ENCODE measurements at places on chromosomes 5 and 9.

DNA sequence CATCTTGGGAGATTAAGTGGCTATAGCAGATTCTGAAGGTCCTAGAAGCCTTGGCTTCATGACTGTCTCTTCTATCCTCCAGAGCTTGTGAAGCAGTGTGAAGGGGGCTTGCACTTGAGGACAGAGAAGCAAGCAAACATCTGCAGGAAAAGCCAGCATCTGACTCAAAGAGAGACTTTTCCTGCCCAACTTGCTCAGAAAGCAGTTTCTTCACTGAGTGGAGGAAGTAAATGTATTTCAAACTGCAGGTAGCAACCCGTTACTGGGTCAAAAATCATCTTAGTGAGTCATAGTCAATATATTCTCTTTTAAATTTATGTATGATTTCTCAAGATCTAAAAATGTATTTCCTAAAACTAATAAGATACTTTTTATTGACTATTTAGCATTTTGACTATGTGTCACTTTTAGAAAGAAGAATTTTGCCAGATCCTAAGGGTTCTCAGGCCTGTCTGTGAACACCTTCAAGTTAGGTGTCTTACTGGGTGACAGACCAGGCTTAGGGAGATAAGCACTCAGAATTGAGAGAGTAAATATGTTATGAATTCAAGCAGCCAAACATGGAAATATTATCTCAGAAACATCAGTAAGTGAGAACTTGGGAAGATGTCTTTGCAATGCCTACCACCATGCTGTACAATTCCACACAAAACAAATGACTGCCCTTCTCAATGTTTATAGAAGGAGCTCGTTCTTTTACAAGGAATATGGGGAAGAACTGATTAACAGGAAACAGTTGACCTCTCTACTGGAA, 72.6 kb upstream of the DMAC1 start:
- no peak for DNase-seq

DNA sequence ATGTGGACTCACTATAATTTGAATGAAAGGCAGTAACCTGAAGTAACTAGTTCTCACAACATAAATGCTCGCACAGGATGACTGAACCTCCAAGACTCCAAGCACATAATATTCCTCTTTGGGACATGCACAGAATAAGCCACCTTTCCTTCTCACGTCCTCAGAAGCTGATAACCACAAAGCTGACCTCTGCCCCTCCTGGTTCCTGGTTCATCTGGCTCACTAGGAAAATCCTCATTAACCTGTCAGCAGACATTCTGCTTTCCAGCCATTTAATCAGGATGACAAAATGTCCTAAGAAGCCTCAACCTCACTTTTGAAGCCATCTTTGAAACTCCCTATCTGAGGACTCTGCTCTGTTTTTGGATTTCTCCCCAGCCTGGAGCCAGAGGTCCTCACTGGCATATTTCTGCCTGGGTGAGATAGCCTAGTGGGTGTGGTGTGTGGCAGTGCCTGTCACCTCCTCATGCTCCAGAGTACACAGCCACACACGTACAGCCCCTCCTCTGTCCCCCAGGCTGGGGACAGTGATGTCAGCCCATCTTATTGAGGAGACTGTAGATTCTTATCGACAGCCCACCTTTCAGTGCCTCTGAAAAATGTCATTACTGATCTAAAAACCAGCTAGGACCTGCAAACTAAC, 10.3 kb downstream of the ANKH start:
- no peak for DNase-seq

DNA sequence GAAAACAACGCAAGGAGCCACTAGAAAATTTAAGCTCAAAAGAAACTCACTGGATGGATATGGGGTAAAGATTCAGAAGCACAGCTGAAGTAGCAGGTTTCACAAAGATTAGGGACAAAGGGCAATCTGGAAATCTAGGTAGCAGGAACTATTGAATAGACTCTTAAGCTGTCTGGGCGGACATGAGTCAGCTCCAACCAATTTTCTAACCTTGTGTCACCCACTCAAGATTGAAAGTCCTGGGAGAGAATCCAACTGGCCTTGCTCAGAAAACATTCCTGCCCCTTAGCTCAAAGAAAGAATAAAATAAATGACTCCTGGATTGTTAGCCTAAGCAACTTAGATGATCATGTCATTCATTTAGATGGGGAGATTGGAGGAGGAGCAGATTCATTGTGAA, 69.2 kb downstream of the STK32A start:
- no peak for DNase-seq

DNA sequence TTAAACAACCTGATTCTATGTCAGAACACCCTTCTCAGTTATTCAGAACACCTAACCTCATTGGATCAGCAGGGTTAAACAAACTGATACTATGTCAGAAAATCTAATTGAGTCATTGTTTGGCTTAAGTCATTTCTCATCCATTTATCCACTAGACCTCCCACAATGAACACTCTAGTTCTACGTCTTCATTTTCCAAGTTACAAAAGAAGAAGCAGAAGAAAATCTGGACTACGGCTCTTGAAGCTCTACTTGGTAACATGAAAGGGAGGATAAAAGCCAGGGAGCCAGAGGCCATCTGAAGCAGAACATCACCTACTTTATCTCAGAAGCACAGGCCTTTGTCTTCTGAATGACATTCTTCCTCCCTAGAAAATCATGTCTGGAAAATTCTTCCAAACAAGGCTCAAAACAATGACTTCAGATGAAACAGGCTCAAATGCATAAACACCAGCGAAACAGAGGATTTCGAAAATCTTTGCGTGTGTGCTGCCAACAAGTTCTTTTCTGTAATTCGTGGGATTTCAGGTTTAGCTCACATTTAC, 35.4 kb upstream of the TGFBI start:
- no peak for DNase-seq

DNA sequence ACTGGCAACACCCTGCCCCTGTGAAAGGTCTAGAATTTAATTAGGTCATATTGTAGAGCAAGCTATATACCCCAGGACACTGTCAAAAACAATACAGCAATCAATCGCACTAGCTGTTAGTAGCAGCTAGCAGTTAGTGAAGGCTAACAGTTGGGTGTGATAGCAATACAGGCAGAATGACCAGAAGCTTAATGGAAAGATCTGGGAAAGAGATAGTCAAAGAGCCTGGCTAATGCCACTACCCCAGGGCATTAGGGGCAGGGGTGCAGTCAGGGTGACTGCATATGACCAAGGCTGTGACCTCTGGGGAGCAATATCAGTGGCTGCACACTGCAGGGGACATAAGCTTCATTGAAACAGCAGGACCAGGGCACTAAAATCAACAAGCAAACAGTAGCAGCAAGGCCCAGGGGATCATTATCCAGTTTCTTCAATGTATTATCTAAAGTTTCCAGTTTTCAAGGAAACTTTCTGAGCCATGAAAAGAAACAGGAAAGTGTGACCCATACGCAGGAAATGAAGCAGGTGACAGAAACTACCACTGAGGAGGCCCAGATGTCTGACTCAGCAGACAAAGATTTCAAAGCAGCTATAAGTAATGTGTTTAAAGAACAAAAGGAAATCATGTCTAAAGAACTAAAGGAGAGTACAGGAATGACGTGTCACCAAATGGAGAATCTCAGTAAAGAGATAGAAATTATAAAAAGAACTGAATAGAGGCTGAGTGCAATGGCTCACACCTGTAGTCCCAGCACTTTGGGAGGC, 82.4 kb downstream of the ZNF354C start:
- DNase-seq = no peak

DNA sequence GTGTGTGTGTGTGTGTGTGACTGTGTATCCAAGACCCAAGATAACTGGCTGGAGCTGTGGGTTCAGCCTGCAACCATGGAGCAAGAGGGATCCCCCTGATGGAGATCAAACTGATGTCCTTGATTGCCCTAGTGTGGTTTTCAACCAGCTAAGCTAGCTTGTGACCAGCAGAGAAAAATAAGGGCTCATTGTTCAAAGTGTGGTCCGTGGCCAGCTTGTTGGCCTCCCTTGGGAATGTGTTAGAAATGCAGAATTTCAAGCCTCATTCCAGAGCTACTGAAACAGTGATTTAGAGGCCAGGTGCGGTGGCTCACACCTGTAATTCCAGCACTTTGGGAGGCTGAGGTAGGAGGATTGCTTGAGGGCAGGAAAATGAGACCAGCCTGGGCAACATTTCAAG, 79.9 kb downstream of the ACER2 start:
- no peak for DNase-seq

- DNase-seq = no peak
Observed at GRCh38 chr5:176770431-176770830, 39.9 kb upstream of the UNC5A start.

GRCh38 chr5:24923400-24923799, 278.6 kb upstream of the CDH10 start:
- DNase-seq = no peak

DNA sequence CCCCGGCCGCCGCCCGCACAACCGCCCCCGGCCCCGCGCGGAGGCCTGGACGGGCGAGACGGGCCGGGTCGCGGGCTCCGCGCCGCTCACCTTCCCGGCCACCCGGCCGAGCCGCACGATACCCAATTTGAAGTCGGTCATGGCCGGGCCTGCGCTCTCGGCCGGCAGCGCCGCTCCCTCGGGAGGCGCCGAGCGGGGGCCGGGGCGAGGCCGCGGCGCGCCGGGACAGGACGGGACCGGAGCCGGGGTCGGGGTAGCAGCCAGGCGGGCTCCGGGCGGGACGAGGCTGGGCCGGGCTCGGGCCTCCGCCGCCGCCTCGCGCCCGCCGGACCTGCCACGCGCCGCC, 216 bp downstream of the ZMYND19 start:
- no peak for DNase-seq

DNA sequence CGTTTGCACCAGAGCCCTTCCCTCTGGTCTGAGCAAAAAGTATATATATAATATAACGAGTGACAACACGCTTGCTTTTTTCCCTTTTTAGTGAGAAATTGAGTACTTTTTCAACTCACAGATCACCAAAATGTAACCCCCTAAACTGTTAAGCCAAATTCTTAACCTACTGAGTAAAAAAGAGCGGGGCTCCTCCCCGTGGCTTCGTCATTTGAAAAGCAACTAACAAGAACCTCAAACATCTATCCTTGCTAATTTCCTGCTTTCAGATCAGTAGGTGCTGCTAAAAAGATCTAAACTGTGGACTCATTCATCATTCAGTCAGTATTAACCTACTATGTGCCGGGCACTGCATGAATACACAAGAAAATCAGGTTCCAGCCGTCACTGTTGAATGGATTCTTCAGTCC, 1.0 kb upstream of the PTBP3 start:
- no peak for DNase-seq

- DNase-seq = no peak
Observed at GRCh38 chr5:32935283-32935682, 224.2 kb downstream of the NPR3 start.

DNA sequence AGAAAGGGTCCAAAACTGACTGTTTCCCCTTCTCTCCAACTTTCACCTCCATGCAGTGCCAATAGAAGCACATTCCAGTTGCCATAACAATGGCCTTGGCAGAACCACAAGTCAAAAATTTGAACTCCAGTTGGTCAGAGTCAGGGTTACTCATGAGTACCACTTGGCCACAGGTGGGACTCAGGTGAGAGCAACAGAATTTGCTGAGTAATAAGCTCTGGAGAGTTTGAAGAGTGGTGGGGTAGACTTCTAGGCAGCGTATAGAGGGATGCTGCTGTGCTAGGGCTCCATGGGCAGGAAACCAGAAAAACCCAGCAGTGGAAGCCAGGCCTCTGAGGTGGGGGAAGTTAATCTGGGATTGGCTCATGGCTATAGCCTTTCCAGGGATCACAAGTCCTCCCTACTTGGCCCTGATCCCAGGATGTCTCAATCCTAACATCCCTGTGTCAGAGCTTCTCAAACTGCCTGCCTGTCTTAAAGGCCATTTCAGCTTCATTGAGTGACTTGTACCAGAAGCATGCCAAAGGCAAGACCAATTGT, 30.2 kb downstream of the SNX18 start:
- no peak for DNase-seq

GRCh38 chr9:109251080-109251775, 69.6 kb downstream of the EPB41L4B start:
- DNase-seq = no peak

- DNase-seq = no peak
Observed at GRCh38 chr9:102049586-102050246, 311.3 kb upstream of the GRIN3A start.

- DNase-seq = no peak
Observed at GRCh38 chr9:91177081-91177480, 184.6 kb downstream of the AUH start.

DNA sequence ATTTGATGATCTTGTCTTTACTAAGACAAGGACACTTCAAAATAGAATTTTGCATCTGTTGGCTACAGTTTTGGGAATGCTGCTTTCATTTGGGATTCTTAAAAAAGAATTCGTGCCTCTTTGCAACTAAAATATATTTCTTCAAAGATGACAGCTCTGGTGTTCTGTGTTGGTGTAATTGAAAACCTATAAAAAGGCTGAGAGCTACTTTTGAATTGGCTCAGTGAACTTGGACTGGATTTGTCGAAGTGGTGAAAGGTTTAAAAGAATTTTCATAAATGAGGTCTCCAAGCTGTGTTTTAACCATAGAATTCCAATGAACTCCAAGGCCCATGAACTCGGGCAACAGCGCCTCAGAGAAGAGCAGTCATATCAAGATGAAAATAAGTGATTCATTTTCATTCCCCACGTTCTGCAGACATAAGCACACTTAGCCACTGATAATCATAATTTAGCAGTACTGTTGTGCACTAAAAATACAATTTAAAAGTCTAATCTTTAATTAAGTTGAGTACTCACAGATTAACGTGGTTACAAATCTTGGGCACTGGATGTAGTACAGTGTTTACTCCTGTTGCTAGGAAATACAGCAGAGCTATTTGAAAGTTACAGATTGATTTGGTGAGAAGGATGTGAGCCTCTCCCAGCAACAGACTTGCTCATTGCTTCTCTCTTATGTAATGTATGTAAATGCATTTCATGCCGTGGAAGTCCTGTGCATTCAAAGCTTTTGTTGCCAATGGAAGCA, 10.9 kb downstream of the SNCAIP start:
- DNase-seq = no peak

DNA sequence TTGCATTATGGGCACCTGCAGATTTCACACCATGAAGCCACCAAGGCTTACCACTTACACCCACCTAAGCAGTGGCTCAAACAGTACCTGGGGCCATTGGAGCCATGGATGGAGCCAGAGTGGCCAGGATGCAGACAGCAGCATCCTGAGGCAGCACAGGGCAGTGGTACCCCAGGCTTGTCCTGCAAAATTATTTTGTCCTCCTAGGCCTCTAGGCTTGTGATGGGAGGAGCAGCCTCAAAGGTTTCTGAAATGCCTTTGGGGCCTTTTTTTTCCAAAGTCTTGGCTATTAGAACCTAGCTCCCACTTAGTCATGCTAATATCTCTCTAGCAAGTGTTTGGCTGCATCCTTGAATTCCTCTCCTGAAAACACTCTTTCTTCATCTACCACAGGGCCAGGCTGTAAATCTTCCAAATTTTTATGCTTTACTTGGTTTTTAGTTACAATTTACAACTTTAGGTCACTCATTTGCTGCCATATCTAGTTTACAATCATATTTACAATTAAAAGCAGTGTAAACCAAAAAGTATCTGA, 15.7 kb downstream of the TMC1 start:
- DNase-seq = no peak
